ENCODE measurements at places on chromosomes 4 and X. TPM values are rescaled to one million over a fixed set of nuclear protein-coding genes. Genes with fewer than 3 reads are reported as not detected.
A peak's percentile ranks its signal among the peaks of the same experiment; 100 is the strongest.

DNA sequence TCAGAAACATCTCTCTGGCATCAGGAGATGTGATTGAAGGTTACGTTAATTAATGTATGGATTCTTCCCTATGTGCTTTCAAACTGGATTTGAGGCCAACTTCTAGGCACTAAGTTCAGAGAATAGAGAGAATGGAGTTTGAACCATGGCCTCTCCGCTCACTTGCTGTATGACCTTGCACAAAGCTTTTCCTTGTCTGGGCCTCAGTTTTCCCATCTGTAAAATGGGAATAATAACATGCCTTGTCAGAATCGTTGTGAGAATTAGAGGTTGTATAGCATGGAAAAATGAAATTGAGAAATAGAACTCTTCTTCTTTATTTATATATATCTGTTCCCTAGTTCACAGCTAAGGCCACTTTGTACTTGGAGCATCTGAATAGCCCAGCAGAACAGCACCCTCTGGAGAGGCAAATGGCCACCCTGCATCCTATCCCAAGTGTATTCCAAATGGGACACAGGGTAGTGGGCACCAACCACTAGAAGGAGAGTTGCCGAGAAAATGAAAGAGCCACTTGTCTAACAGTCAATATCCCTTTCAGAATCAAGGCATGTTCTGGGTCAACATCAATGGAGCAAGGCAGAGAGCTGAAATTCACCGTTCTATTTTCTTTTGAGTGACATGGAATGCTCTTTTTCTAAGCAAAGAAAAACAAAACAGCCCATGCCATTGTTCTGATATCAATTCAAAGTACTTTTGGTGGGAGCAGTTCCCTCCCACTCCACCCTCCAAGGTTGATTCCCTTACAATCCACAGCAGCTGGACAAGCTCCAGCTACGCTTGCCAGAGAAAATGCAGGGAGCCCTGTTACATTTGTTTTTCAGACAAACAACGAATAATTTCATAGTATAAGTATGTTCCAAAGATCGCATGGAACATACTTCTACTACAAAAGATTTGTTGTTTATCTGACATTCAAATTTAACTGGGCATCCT, 23.3 kb upstream of the MTM1 start:
- DNase-seq = no peak

The ADGRG2 gene
- 12.5 TPM for total RNA-seq

The PPP4R3C gene
- total RNA-seq = not detected

DNA sequence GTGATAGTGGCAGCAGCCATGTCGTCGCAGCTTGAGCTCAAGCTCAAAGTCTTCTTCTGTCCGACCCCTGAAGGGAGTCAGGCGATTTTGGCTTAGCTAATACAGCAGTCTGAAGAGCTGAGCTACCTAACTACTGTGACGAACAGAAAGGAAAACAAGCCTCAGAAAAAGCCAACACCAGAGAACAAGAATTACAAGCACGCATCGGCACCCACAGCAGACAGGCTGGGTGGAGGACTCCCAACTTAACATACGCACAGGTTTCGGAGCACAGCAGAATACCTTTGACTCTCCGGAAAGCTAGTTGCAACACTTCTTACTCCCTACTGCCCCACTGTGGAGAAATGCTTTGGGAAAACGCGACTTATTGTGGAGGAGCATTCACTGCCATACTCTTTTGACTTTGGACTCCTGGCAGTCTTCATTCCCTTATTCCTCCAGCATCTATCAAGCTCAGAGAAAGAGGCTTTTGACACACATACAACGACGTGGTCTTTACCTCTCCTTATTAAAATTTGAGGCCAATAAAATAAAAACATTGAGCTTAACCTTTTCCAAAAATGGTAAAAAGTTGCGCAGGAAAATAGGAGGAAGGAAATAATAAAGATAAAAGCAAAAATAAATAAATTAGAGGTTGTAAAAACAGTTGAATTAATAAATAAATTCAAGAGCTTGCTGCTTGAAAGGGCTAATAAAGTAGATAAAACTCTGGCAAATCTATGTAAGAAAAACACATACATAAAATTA, 41.3 kb upstream of the GPC3 start:
- peak; percentile 65 for DNase-seq

DNA sequence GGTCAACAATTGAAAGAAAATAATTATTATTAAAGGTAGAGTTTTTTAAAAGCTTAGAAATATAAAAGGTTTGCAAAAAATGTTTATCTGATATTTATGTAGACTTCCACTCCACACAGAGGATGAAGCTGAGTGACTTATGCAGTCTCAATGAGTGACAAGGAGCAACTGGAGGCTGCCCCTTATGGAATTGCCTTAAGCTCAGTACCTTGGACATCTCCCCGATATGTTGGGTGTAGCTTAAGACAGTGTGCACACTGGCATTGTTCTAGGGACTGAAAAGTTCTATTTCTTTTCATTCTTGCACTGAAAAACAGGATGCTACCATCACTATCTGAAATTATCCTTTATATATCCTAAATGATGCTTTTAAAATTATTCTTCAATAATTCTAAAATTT, 292.1 kb downstream of the PRDM5 start:
- DNase-seq = no peak

The COX18 gene
- 13.8 TPM for total RNA-seq

The STATH gene
- total RNA-seq = not detected

The MAGEB1 gene
- total RNA-seq = not detected

DNA sequence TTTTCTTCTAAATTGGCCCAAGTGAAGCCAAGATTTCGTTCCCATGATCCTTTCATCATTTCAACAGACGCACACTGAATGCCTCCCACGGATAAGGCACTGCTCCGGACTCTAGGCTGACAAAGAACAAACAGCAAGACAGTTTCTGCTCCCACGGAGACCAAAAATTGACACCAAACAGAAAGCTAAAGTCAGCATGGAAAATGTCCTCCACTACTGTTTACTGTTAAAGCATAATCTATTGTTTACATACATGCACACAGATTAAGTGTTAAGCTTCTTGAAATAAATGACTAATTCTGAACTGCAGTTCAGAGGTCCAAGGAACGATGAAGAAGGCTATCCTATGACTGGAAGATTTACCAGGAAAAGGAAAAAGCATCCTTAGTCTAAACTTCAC, 199.6 kb downstream of the AASDH start:
- no peak for DNase-seq

DNA sequence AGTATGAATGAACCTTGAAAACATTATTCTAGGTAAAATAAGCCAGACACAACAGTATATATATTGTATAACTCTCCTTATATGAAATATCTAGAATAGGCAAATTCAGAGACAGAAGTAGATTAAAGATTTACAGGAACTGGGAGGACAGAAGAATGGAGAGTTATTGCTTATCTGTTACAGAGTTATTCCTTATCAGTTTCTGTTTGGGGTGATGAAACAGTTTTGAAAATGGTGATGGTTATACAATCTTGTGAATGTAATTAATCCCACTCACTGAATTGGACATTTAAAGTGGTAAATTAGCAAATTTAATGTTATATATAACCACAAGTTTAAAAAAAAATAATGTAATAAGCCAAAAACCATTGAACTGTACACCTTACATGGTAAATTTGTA, 14.5 kb upstream of the EXOC1 start:
- no peak for DNase-seq

The RRH gene
- 0.23 TPM for total RNA-seq

The PABPC1L2B gene
- total RNA-seq = not detected

DNA sequence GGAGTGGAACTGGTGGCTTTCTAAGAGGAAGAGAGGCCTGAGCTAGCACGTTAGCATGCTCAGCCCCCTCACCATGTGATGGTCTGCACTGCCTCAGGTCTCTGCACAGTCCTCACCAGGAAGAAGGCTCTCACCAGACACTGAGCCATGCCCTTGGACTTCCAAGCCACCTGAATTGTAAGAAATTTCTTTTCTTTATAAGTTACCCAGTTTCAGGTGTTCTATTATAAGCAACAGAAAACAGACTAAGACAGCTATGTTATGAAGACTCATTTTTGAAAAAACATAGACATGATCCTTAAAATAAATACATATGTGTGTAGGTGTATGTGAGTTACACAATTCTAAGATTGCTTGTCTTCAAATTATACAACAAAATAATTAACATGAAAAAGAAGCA, 74.7 kb downstream of the CEP44 start:
- DNase-seq = no peak

GRCh38 chr4:6150046-6150735, 50.2 kb downstream of the JAKMIP1 start:
- DNase-seq = no peak

The FUNDC2 gene
- 82.7 TPM for total RNA-seq

The DUX4 gene
- total RNA-seq = not detected

DNA sequence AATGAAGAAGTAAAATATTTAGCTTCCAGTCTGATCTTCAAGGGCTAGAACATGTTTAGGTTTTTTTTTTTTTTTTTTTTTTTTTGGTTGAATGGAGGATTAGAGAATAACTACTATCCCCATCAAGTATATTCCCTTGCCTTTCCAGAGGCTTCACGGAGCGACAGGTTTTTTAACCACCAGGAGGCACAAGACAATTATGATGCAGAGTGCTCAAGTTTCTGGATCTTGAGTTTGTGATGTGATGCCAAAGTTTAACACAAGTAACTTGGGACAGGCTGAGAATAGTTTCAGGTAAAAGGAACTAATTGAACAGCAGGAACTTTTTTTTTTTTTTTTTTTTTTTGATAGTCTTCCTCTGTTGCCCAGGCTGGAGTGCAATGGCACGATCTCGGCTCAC, 30.3 kb downstream of the CCNI start:
- no peak for DNase-seq

DNA sequence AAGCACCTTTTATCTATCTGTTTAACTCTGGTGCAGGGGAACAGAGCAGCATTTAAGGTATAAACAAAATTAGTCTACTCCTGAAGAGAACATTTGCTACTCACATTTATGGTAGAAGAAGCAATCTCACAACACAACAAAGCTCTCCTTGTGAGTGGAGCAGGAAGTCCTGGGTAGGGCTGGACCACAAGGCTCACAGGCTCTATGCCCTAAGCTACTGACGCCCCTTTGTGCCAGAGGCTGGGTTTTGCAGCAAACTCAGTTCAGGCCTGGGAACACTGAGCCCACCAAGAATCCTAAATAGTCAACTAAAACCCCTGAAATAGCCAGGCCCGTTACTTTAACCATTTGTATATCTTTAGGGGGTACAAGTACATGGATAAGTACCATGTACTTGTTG, 4.7 kb upstream of the ZXDB start:
- no peak for DNase-seq

- no peak for DNase-seq
Measured at GRCh38 chr4:107988763-107989035, 990 bp upstream of the HADH start.

DNA sequence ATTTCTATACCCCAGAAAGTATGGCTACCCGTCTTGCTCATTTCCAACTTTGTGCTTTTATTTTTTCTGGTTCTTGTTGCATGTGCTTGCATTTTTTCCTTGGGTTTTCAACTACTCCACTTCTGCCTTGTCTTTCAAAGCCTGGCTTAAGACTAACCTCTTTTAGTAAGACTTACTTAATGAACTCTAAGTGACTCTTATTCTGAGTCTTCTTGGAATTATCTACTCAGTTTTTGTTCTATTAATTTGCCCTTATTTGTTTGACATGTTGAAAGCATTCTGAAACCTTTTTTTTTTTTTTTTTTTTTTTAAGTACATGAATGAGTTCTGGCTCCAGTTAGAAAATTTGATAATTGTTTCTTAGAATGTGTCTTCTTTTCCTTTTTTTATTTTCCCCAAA, 74.8 kb downstream of the SLIT2 start:
- no peak for DNase-seq

DNA sequence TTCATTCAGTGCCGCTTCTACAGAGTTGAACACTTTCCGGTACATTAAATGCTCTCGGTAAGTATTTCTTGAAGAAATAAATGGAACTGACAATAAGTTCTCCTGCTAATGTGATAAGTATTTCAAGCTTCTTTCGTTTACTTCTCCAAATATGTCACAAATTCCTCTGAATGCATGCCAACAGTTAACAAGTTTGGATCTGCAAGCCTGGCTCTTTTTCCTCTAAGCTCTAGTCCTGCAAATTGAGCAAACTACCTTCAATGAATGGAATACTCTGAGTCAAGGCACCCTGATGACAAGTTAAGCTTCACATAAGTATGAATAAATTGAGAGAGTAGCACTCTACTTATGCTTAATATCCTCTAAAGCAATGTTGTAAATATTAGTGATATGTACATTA, 403.6 kb downstream of the PDGFC start:
- DNase-seq = no peak

DNA sequence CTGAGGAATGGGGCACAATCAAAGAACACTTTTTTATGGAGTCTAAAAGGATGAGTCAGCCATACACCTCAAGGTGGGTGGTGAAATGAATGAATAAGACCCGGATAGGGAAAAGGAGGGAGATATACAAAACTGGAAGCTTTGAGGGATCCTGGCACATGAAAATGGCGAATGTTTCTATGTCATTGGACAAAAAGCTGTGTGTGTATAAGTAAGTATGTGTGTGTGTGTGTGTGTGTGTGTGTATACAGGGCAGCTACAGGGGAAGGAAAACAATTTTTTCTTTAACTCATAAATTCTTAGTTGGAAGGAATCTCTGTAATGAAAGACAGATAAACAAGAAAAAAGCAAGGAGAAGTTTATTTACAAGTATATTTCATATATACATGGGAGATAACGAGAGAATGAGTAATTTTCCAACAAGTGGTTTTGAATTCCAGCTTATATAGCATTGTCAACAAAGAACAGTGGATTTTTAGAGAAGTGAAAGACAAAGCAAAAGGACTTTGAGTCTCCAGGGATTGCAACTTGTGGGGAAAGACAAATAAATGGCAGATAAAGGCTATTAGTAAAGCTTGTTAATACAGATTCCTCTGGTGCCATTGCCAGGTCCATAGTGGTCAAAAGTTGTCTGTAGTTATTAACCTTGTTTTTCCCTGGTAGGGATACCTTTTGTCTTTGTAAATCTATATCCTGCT, 99.7 kb downstream of the MMRN1 start:
- DNase-seq = no peak

GRCh38 chrX:108322234-108322633, 116.0 kb downstream of the COL4A6 start:
- no peak for DNase-seq

GRCh38 chr4:154609532-154609931, 2.9 kb downstream of the FGG start:
- no peak for DNase-seq

- DNase-seq = no peak
Measured at GRCh38 chr4:76781698-76782595, 116.0 kb downstream of the SOWAHB start.

DNA sequence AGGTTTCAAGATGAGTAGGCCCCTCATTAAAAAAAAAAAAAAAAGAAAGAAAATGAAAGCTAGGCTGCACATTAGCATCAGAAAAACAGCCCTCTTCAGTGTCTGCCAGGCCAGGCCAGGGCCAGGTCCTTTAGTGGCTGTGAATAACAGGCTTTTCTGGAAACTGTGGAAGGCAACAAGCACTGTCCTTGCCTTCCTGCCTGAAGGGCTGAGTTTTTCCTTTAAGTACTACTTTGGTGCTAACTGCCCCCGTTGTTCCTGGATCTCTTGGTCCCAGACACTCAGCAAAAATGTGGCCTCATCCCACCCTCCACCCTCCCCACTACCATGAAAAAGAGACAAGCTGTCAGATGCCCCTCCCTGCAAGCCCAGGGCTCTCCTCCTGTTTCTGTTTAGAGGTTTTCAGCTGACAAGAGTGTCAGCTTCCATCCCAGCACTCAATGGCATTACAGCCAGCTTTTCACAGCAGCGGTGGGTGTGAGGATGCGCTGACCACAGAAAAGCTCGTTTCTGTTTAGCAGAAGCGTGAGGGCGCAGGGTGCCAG, 174.2 kb downstream of the NHS start:
- no peak for DNase-seq

Data from mucosa of gallbladder (tissue), 1 donor.